ENCODE measurements at places on chromosomes 5 and 9.

GRCh38 chr9:16575986-16576245 lies 294.6 kb downstream of the BNC2 start:
- H3K27me3 ChIP-seq, result no peaks in the 10 kb centered on the region
- H3K4me1 ChIP-seq, result peaks cover 8% of the 10 kb centered on the region
- H3K36me3 ChIP-seq, result no peaks in the 10 kb centered on the region
- DNase-seq, result no peak
- H3K4me3 ChIP-seq, result no peak overlapping the region

DNA sequence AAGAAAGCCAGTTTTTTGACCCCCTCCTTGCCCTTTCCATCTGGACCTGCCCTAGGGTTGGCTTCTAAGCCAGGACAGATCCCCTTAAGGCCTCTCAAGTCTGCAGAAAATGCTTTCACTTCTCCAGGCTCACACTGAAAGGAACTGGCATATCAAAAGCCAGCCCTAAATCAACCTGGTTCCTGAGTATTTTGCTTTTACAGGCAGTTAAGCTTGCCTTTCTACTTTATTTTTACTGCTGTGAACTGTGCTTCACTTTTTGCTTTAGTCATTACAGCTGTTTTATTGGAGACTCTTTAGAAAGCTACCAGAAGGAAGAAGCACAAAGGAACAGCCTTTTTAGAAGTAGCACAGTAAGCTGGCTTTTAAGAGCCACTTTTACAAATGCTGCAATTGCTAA lies 5.0 kb downstream of the TARS1 start:
- H3K4me1 ChIP-seq, result peaks cover 33% of the 10 kb centered on the region
- DNase-seq, result no peak
- peaks cover 15% of the 10 kb centered on the region for H3K36me3 ChIP-seq

DNA sequence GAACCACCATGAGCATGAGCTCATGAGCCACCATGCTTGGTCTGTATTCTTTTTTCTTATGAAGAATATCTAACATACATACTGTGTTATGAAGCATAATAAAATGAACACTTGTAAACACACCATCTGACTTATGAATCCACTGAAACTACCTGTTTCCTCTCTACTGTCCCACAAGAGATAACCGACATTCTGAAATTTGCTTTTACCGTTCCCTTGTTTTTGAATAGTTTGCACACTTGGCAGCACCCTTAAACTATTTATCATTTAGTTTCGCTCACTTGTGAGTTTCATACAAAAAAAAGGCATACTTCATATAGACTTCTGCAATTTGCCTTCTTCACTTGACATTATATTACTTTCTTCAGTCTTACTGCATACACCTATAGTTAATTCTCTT lies 8.9 kb downstream of the LARS1 start:
- no peak overlapping the region for H3K27ac ChIP-seq
- no peak for DNase-seq
- H3K36me3 ChIP-seq, result peaks cover 3% of the 10 kb centered on the region
- H3K4me1 ChIP-seq, result no peaks in the 10 kb centered on the region
- H3K27me3 ChIP-seq, result no peaks in the 10 kb centered on the region

GRCh38 chr5:83029-83428 lies 8.9 kb upstream of the PLEKHG4B start:
- no peak overlapping the region for H3K4me3 ChIP-seq
- no peaks in the 10 kb centered on the region for H3K4me1 ChIP-seq
- peaks cover 26% of the 10 kb centered on the region for H3K27me3 ChIP-seq
- H3K36me3 ChIP-seq, result no peaks in the 10 kb centered on the region
- DNase-seq, result no peak

DNA sequence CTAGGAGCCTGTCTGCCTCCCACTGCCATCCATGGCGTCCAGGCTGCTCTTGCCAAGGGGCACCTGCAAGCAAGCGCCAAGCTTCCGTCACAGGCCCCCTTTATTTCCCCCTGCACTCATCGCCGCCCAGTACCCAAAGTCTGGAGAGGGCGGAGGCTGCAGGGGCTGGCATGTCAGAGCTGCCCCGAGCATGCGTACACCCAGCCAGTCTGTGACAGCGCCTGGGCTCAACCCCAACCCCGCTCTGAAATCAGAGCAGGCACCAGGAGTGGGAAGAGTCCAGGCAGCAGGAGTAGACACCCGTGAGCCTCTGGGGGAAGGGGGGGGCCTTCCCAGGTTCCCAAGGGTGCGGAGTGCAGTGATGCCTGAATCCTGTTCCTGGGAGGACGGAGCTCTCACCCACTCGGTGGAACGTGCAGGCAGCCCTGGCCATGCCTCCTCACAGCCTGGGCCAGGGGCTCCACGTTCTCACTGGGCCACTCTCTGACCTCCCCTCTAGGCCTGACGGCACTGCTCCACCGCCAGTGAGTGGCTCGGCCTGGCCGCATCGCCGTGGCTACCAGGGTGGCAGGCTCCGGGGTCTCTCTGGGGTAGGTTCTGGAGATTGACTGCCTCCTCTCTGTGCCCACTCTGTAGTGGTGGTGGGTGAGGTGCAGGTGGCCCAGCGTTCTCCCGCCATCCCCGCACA lies 469.0 kb downstream of the CDH9 start:
- peak; percentile 49 for DNase-seq
- no peaks in the 10 kb centered on the region for H3K27me3 ChIP-seq
- H3K27ac ChIP-seq, result no peak overlapping the region
- no peak overlapping the region for H3K4me3 ChIP-seq
- H3K36me3 ChIP-seq, result no peaks in the 10 kb centered on the region

DNA sequence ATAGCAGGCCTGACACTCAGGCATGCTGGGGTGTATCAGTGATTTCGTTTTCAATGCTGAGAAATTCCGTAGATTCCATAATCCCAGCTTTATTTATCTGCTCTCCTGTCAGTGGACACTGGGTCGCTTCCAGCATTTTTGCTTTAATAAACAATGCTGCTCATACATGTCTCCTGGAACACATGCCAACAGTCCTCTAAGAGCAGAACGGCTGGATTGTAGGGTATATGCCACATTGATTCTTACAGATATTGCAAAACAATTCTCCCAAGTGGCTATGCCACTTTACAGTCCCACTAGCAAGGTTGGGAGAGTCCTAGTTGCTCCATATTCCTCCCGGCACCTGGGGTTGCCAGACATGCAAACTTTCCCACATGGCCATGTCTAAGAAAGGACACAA lies 81.9 kb downstream of the RAPGEF1 start:
- H3K27me3 ChIP-seq, result no peaks in the 10 kb centered on the region
- no peak overlapping the region for H3K4me3 ChIP-seq
- no peaks in the 10 kb centered on the region for H3K36me3 ChIP-seq

Measured in psoas muscle (tissue), 8 donors.